Stimulated activated CD4-positive, alpha-beta T cell treated with anti-CD3 and anti-CD28 coated beads, Interleukin-12 subunit alpha, Interleukin-12 subunit beta, amount 100 ng/mL, for 4 hours (primary cell): ENCODE measurements at places on chromosomes 5 and 9.

- no peak for DNase-seq
Measured at GRCh38 chr9:15541872-15542271, 11.0 kb upstream of the CCDC171 start.

- no peak for DNase-seq
Measured at GRCh38 chr5:107519900-107520354, 150.8 kb downstream of the EFNA5 start.

- no peak for DNase-seq
Measured at GRCh38 chr9:109794361-109795012, 14.5 kb downstream of the PALM2AKAP2 start.

DNA sequence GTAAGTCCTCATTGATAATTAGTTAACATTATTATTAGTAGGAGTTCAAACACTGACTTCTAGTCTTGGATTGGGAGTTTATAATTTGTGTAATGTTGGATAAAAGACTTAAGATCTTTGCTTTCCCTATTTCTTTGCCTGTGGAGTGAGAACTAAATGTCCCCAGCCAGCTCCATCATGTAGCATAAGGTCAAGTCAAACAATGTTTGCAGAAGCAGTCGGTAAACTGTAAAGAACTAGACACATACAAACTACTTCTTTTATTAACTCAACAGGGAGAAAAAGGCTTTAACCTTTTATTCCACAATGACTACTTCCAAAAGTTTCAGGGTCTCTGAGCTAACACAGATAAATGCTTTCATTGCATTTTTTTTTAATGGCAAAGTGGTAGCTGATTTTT, 192.3 kb downstream of the CTNND2 start:
- DNase-seq, result no peak

DNA sequence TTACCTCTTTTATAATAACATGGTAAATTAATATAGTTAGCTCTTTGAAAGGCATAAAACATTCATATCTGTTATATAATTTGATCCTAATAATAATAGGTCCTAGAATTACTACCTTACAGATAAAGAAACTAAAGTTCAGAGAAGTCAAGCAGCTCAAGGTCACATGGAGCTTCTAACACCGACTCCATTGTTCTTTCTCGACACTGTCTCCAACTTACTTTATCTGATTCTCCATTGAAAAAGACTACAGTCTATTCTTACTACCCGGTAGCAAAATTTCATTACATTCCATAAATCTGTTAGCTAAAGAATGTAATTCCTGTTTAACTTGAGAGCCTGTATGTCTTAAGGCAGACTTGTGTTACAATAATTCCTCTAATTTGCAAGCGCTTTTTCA, 96.3 kb upstream of the TMEM161B start:
- DNase-seq, result no peak

- DNase-seq, result no peak
Measured at GRCh38 chr5:35741126-35741716, 115.5 kb upstream of the IL7R start.

DNA sequence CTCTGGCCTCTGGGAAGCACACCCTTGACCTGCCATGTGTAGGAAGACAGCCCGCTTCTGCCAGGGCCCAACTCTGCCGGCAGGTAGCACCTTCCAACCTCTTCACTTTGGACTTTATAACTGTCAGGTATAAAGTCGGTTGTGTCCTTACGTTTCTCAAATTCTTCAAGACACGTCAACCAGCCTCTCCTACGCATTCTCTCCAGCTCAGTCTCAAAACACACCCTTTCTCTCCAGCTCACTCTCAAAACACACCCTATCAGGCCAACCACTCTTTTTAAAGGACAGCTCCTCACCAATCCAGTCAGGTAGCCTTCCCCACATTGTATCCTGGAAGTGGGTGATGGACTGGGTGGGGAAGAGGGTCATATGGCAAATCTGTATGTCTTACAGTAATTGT, 13.5 kb downstream of the FXN start:
- no peak for DNase-seq
